ENCODE measurements at places on chromosomes 7 and 10.

DNA sequence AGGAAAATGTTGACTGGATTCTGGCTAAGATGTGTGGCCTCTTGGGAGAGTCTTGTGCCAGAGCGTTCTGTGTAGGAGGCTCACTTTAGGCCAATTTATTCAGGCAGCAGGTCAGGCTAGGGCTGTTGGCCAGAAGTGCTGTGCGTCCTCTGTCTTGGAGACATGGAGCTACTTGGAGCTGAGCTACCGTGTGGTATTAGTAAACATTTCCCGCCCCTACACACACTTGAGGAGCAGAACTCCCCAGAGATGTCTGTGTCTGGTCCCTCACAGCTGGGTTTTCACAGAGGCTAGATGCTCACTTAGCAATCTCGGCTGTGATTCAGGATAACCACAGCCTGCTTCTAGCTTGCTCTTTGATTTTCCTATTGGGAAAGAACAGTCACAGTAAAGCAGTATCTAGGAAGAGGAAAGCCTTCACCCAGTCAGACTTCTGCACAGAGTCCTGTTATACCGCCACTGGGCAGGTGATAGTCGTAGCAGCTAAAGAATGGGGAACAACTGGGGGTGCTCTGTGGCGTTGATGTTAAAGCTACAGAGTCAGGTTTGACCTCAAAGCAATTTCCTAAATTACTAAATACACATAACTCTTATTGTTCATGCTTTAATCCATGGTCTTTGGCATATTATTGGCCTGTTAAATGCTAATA lies 86.7 kb downstream of the MDFIC start:
- DNase-seq, result no peak

GRCh38 chr7:102302025-102302424 lies 15.4 kb downstream of the SH2B2 start:
- no peak for DNase-seq

DNA sequence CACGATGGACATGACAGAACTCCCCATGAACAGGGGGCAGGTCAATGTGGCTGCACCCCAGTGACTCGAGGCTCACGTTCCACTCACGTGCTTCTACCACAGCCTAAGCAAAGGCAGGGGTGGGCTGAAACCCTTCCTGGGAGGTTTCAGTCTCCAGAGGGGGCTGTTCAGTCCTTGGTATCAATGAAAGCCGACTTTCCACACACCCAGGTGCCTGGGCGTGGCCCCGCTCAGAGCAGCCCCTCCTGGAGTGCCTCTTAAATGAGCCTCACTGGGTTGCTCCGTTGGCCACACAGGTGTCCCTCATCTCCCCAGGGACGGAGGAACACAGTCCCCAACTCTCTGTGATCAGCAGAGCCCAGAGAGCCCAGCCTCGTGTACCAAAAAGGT lies 90.5 kb upstream of the PDGFA start:
- DNase-seq, result no peak

GRCh38 chr10:106981452-106982075 lies 182.9 kb downstream of the SORCS1 start:
- no peak for DNase-seq

GRCh38 chr7:18125476-18125875 lies 97.8 kb upstream of the PRPS1L1 start:
- DNase-seq, result no peak

- DNase-seq, result no peak
These were observed 842 bp upstream of the JAKMIP3 start for GRCh38 chr10:132064771-132065437.

- DNase-seq, result no peak
These were observed 24.8 kb downstream of the ARHGAP19 start for GRCh38 chr10:97267671-97268070.

DNA sequence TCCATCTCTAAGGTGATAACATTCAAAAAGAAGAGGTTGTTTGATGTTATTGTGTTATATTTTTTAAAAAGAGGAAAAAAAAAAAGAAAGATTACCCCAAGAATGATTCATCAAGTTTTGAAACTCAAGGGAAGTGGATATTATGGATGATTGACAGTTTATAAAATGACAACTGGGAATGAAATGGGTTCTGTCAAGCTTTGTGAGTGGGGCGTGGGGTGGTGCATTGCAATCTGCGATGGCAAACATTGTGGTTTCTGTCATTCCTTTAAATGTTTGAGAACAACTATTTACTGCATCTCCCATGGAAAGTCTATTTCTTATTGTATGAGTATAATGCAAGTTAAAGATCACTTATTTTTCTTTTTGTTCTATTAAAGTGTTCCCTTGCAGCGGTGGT lies 297.0 kb downstream of the CCDC3 start:
- no peak for DNase-seq

DNA sequence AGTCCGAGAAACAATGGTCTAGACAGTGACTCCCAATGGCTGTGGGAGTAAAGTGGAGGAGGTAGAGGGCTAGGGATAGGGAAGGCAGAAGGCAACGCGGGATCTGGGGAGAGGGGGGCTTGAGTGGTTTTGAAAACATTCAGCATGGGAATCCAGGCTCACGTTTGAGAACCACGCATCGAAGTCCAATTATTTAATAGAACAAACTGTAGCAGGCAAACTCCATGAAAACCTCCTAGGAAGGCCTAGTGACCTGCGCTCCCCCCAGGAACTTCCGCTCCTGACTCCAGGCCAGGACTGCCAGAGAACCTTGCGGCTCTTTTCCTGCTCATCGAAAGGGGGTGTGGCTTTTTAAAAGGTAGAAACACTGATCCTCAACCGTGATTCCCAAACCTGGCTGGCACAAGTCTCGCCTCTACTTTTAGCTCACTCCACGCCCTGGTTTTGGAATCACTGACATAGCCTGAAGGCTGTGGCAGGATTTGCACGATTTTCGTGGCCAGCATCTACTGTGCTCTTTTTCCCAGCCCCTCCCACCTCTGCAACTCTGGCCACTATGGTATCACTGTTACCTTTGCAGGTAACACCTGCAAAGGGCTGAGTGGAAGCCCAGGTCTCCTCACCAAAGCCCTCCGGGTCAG lies 43.4 kb downstream of the MYOF start:
- peak; percentile 44 for DNase-seq

- no peak for DNase-seq
These were observed 160.6 kb downstream of the LCOR start for GRCh38 chr10:96992721-96993120.

DNA sequence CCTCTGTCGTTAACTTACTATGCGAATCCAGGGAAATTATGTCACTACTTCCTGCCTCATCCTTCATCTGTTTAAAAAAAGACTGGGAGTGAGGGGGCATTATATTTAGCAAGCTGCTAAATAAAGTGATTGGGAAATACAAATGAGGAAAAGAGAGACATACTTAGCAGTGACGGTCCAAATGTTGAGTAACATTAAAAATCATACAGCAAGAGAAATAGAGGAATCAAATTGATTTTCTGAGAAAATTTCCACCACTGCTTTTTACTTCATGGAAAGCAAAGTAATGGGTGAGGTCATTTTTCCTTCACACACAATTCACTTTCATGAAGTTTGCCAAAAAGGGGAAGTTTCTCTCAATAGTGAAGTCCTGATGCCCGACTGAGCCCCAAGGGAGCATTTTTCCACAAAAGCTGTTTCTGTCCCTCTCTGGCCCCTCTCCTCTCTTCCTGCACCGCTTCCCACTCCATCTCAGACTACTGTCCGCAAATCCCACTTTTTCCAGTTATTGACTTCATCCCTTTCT lies 61.9 kb upstream of the ADO start:
- no peak for DNase-seq

- no peak for DNase-seq
These were observed 1588.8 kb downstream of the REEP3 start for GRCh38 chr10:65110009-65110408.

- no peak for DNase-seq
These were observed 27.2 kb downstream of the IPMK start for GRCh38 chr10:58240531-58240930.

- no peak for DNase-seq
These were observed 36.4 kb upstream of the MXI1 start for GRCh38 chr10:110171032-110171431.

GRCh38 chr7:26199301-26200037 lies 1.1 kb downstream of the HNRNPA2B1 start:
- peak; percentile 60 for DNase-seq

GRCh38 chr10:110077436-110078130 lies 69.8 kb downstream of the ADD3 start:
- DNase-seq, result no peak

- DNase-seq, result no peak
These were observed 973 bp downstream of the GPR158 start for GRCh38 chr10:25175527-25176420.

DNA sequence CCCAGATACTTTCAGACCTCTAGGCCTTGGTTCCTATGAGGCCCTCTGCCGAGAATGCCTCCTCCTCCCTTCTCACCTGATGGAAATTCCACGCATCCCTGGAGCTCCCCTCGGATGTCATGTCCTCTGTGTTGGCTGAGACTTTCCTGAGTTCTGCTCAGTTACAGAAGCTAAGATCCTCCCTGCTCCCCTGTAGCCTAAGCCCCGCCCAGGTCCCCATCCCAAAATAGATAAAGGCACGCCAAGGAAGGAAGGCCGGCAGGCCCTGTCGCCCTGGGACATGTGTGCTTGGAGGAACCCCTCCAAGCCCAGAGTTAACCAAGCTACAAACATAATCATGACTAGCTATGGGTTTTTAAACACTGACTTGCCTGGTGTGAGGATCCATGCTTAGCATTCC lies 123.5 kb downstream of the SORBS1 start:
- no peak for DNase-seq

DNA sequence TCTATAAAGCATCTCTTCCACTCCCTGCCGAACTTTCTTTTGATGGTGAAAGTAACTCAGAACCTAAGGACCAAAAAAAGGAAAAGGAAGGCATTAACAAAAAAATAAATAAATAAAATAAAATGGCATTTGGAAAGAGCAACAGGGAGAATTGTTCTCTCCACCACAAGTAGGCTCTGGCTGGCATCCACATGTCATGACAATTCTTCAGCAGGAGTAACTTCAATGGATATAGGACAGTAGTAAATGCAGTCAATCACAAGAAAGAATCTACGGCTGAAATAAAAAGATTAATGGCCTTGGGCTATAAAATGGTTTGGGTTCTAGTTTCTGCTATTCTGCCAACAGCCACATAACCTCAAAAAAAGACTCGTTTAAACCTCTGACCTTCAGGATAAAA lies 23.9 kb downstream of the NCAPG2 start:
- DNase-seq, result no peak

DNA sequence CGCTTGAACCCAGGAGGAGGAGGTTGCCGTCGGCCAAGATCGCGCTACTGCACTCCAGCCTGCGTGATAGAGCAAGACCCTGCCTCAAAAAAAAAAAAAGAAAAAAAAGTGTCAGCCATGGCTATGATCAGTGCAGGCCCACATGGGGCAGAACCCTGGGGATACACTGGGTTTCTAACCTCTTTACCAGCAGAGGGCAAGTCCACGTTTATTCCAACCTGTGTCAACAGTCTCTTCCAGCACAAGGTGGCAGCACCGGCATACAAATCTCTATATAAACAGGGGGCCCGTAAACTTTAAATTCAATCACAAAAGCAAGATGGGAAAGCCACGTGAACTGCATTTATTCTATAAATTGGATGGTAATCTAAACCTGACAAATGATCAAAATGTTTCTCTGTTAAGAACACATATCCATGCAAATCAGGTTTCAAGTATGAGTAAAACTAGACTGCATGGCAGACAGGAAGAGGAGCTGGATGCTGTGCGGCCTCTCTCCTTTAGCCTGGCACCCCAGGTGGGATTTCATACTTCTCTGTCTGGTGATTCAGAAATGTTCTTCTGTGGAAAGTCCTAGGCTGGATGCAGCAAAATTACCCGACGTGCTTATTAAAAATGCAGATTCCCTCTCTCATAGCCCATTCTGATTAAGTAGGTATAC lies 60.0 kb upstream of the STEAP1B start:
- peak; percentile 73 for DNase-seq
